ENCODE measurements at places on chromosomes 11 and 22.
A peak's percentile ranks its signal among the peaks of the same experiment; 100 is the strongest.

DNA sequence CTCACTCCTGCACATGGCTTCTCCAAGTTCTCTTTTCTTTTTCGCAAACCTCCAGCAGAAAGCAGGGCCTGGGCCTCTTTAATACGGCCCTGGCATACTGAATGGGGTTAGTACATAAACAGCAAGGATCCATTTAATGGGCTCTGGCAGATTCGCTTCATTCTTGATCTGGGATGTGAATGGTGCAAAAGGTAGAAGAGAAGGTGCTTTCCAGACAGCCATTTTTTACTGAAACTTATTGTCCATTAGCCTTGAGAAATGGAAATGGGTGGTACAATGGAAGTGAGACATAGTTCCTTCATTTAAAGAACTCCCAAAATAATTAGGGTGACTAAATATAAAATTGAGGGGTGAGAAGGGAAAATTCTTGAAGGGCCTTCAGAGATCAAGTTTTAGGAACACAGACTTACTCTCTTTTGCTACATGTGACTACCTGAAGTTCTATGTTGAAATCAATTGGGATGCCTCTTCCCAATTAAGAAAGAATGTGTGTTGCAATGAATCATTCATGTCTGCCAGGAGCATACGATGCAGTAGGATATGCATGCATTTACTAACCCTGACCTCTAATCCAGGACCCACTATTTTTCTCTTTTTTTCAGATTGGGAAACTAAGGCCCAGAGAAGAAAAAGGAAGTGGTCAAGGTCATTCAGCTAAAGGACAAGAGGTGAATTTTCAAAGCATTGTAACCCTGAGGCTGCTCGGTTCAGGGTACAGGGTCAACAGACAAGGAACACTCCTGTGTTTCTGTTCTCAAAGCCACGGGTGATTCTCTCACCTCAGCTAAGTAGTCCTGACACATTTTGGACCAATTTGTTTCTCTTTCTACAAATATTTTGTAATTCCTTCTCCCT lies 144.1 kb downstream of the BBOX1 start:
- no peak for DNase-seq

DNA sequence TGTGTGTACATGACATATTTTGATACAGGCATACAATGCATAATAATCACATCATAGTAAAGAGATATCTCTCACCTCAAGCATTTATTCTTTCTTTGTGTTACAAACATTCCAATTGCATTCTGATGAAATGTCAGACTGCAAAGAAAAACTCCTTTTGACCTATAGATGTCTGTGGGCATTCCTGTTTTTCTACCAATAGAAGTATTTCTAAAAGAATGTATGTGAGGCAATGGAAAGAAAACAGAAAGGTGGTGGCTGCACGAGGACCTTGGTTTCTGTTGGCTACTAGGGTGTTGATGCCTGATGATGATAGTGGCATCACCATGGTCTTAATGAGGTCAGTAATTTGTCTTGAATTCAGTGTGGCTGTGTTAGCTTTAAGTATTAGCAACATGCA lies 137.0 kb upstream of the ANO3 start:
- DNase-seq, result no peak

DNA sequence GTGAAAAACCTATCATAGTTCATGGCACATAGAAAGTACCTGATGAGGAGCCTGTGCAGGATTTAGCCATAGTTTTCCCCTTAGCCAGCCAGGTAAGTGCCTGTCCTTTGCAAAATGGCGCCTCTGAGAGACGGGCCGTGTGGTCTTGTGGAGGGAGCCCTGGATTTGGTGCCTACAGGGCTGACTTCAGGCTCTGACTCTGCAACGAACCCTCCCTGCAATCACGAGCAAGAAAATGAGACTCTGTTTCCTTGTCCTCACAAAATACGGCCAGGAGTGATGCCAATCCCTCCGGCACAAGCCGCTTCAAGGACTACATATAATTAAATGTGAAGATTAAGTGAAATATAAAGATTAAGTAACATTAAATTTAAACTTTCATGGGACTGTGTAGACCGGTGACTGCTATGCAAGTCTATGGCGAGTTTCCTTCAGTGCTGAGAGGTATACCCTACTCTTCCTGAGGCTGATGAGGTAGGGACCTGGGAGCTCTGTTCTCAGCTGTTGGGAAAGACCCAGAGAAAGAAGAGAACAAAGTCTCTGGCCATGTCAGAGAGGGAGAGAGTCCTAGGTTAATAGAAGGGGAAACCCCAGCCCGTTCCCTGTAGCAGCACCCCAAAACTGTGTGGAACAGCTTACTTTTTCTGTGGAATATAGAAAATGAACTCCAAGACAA lies 6.1 kb upstream of the CXCR5 start:
- no peak for DNase-seq

GRCh38 chr22:43897751-43898261 lies 6.0 kb upstream of the PNPLA5 start:
- DNase-seq, result peak; percentile 40

DNA sequence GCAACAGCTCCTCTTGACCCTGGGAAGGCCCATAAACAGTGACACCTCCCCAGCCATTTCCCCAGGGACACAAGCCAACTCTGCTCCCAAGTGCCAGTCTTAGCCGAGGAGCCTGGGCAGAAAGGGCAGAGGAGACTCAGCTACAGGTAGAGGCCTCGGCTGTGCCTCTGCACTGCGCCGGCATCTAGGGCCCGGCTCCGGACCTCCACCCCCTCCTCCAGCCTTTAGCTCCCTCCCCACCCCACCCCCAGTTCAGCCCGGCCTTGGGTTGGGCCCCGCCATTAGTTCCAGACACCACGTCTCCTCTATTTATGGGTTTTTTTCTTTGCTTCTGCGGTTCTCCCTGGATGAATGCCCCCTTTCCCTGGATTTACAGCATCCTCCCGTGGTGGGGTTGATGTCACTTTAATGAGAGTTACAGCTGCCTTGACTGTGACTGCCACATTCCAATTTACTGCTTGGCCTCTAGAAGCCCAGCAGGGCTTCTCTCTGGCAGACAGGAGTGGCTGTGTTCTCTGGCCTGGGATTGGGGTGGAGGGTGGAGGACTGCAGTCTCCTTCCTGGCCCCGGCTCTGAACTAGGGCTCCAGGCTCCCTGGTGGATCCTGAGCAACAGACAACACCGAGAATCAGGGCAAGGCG lies 13.5 kb upstream of the OAF start:
- no peak for DNase-seq

All from renal cortical epithelial cell (primary cell).